ENCODE measurements at places on chromosomes 4 and X.
A peak's percentile ranks its signal among the peaks of the same experiment; 100 is the strongest.

DNA sequence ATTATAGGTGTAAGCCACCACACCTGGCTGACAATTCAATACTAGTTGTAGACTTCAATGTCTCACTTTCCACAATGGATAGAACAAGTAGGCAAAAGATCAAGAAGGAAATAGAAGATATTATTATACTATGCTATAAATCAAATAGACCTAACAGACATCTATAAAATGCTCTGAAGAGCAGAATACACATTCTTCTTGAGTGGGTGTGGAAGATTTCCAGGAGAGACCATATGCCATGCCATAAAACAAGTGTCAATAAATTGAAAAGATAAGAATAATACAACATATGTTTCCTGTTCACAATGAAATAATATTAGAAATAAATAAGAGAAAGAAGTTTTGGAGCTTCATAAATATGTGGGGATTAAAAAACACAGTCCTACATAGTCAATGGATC lies 179.3 kb upstream of the AMOT start:
- no peaks in the 10 kb centered on the region for H3K36me3 ChIP-seq
- no peaks in the 10 kb centered on the region for H3K27me3 ChIP-seq
- H3K27ac ChIP-seq = no peak overlapping the region

GRCh38 chrX:65532016-65532415 lies 2.6 kb downstream of the LAS1L start:
- peaks cover 15% of the 10 kb centered on the region for H3K4me1 ChIP-seq
- no peak overlapping the region for H3K27ac ChIP-seq
- H3K4me3 ChIP-seq = no peak overlapping the region

DNA sequence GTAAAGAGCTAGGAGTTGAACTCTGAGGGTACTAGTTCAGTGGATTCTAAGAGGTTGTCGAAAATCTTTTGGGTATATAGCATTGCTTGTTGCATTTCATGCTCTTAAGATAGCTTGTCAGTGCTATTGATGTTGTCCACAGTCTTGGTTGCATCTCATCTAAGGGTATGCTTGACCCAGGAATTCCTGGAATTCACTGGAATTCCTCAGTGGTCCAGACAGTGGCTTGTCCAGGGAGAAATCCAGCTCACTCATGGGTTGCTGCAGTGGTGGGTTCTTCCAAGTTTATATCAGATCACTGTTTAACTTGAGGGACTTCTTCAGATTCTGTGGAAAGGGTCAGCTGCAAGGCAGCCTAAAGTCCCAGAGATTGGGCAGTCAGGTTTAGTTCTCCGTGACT lies 29.8 kb upstream of the SMARCAD1 start:
- H3K27me3 ChIP-seq = no peaks in the 10 kb centered on the region
- H3K36me3 ChIP-seq = no peaks in the 10 kb centered on the region
- no peaks in the 10 kb centered on the region for H3K4me1 ChIP-seq

DNA sequence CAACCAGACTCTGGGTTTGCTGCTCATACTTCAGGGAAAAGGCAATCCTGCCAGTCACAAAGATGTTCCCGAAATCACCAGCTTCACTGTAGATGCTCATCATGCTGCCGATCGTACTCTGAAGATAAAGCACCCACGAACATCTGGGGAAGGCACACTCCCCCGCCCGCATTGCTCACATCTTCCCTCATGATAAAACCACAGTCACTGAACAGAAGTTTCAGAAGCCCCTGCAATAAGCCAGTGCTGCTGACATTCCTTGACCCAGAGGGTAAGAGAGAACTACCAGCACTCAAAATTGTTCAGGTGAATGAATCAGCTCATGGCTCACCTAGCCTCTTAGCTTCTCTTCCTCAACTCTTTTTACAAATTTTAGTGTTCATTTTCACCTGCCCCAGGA lies 43.1 kb downstream of the SRPX2 start:
- no peaks in the 10 kb centered on the region for H3K36me3 ChIP-seq
- DNase-seq = no peak
- H3K4me3 ChIP-seq = no peak overlapping the region

GRCh38 chr4:161937596-161937995 lies 226.2 kb downstream of the FSTL5 start:
- no peaks in the 10 kb centered on the region for H3K4me1 ChIP-seq
- no peak for DNase-seq
- H3K4me3 ChIP-seq = no peak overlapping the region
- no peak overlapping the region for H3K27ac ChIP-seq
- no peaks in the 10 kb centered on the region for H3K27me3 ChIP-seq
- H3K36me3 ChIP-seq = no peaks in the 10 kb centered on the region

GRCh38 chrX:25012433-25012735 lies 3.4 kb downstream of the ARX start:
- no peak overlapping the region for H3K4me3 ChIP-seq
- no peak overlapping the region for H3K27ac ChIP-seq
- peaks cover 18% of the 10 kb centered on the region for H3K4me1 ChIP-seq
- DNase-seq = no peak

DNA sequence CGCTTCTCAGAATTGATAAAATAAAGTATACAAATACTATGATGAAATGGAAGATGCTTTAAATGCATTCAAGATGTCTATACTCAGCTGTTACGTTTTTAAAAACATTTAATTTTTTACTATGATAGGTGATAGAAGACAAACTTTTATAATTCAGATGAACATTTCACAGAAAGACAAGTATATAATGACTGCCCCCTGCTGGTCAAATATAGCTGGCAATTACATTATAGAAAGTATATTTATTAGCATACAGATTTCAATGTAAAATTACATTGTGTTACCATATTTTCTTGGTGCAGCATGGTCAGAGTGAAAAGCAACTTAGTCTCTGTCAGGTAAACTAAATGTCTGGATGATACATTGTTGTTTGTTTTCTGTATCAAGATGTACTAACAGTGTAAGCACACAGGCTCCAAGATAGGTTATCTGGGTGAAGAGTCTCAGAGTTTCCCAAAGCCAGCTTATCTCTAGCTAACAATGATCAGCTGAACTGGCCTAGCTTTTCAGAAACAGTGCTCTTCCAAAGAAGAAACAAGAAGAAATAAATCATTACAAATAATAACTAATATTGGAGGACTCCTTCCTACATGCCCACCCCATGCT lies 54.1 kb downstream of the SRPX start:
- H3K27me3 ChIP-seq = no peaks in the 10 kb centered on the region
- no peak overlapping the region for H3K27ac ChIP-seq
- H3K4me1 ChIP-seq = no peaks in the 10 kb centered on the region
- no peaks in the 10 kb centered on the region for H3K36me3 ChIP-seq
- DNase-seq = no peak

- H3K36me3 ChIP-seq = no peaks in the 10 kb centered on the region
- H3K4me1 ChIP-seq = peaks cover 15% of the 10 kb centered on the region
- peak overlapping the region; percentile 56 for H3K27ac ChIP-seq
- H3K27me3 ChIP-seq = no peaks in the 10 kb centered on the region
These were observed 12.4 kb downstream of the EDNRA start for GRCh38 chr4:147493307-147493706.

DNA sequence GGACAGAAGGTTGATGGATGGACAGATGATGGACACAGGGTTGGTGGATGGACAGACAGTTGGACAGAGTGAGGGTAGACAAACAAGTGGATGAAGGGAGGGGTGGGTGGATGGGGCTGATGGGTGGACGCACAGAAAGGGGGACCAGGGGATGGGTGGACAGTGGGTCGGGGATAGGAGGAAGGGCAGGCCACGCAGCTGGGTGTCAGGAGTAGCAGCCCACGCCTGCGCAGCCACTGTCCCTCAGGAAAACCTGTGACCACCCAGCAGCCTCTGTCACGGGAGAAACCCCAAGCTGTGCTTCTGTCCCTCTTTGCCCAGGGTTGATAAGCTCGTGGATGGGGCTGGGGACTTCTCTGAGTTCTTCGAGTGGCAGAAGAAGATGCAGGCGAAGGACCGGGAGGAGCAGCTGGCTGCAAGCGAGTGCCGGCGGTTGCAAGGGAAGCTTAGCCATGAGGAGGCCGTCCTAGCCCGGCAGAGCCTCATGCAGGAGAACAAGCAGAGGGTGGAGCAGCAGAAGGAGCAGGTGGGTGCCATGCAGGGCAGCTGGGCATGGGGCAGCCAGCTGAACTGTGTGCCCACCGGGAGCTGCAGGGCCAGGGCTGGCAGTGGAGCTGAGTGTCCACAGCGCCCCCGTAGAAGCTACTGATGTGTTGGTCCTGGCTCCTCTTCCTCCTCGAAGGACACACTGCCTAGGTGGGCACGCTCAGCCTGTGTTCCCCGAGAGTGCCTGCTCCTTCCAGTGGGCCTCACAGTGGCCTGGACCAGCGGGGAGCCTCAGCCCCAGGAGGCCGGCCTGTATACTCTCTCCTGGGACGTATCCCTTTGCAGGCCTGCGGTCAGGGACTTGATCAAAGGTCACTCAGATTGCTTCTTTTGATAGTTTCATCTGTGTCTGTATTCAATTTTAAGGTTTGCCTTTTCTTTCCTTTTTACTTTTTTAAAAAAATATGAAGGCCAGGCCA lies 16.8 kb upstream of the RNF4 start:
- H3K36me3 ChIP-seq = no peaks in the 10 kb centered on the region
- no peak for DNase-seq
- no peak overlapping the region for H3K4me3 ChIP-seq
- no peak overlapping the region for H3K27ac ChIP-seq

- no peak overlapping the region for H3K4me3 ChIP-seq
- no peak overlapping the region for H3K27ac ChIP-seq
- no peaks in the 10 kb centered on the region for H3K27me3 ChIP-seq
- H3K4me1 ChIP-seq = no peaks in the 10 kb centered on the region
- DNase-seq = no peak
- no peaks in the 10 kb centered on the region for H3K36me3 ChIP-seq
These were observed 113.5 kb downstream of the PRKX start for GRCh38 chrX:3599802-3600430.

DNA sequence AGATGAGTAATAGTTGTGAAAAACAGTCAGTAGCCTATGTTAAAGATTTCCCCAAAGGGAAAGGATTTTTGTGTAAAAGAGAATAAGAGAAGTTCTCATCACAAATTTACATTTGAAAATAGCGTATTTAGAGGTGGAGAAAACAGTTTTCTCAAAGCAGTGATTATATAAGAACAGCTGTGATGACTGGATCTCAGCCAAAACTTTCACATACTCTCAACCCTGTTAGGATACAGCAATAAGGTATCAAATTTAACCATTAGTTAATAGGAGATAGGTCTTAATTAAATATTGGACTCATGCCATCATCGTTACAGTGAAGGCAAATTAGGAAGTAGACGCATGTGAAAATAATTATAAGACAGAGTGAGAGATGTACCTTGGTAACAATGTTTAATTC lies 622.7 kb downstream of the PCDH18 start:
- DNase-seq = no peak
- no peaks in the 10 kb centered on the region for H3K27me3 ChIP-seq
- H3K4me1 ChIP-seq = no peaks in the 10 kb centered on the region
- no peak overlapping the region for H3K4me3 ChIP-seq
- H3K36me3 ChIP-seq = no peaks in the 10 kb centered on the region

GRCh38 chr4:184329659-184330400 lies 112.2 kb upstream of the ENPP6 start:
- no peak overlapping the region for H3K27ac ChIP-seq
- no peaks in the 10 kb centered on the region for H3K36me3 ChIP-seq
- no peaks in the 10 kb centered on the region for H3K27me3 ChIP-seq
- H3K4me3 ChIP-seq = no peak overlapping the region

- H3K4me1 ChIP-seq = peaks cover 62% of the 10 kb centered on the region
- H3K27ac ChIP-seq = peak overlapping the region; percentile 59
- no peak overlapping the region for H3K4me3 ChIP-seq
These were observed 102.6 kb upstream of the PDE5A start for GRCh38 chr4:119731146-119731742.

GRCh38 chr4:71456841-71457240 lies 118.0 kb downstream of the SLC4A4 start:
- H3K4me1 ChIP-seq = no peaks in the 10 kb centered on the region
- no peak overlapping the region for H3K27ac ChIP-seq
- no peak overlapping the region for H3K4me3 ChIP-seq
- H3K36me3 ChIP-seq = no peaks in the 10 kb centered on the region

DNA sequence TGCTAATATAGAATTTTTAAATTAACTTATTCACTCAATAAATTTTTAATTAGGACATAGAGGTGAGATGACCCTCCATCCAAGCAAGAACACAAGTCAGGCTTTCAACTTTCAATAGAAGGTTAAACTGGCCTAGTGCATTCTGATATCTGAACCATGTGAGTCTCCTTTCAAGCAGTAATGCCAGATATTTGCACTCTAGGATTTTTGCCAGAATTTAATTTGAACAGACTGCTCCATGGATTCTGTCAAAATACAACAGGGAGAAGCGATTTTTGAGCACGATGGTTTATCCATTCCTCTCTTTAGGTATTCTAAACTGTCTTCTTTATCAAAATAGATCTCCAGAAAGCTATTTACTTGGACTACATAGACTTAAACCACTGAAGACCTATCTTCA lies 72.0 kb upstream of the DCLK2 start:
- H3K36me3 ChIP-seq = no peaks in the 10 kb centered on the region
- no peak for DNase-seq
- H3K27me3 ChIP-seq = no peaks in the 10 kb centered on the region
- H3K4me1 ChIP-seq = peaks cover 18% of the 10 kb centered on the region

- H3K4me1 ChIP-seq = no peaks in the 10 kb centered on the region
- no peak overlapping the region for H3K4me3 ChIP-seq
- DNase-seq = no peak
- no peak overlapping the region for H3K27ac ChIP-seq
- no peaks in the 10 kb centered on the region for H3K36me3 ChIP-seq
- H3K27me3 ChIP-seq = no peaks in the 10 kb centered on the region
These were observed 312.0 kb downstream of the PDGFC start for GRCh38 chr4:156659570-156659969.

- no peaks in the 10 kb centered on the region for H3K27me3 ChIP-seq
- no peak for DNase-seq
- no peaks in the 10 kb centered on the region for H3K36me3 ChIP-seq
- no peak overlapping the region for H3K4me3 ChIP-seq
- H3K4me1 ChIP-seq = no peaks in the 10 kb centered on the region
These were observed 114.0 kb downstream of the RBM47 start for GRCh38 chr4:40515398-40516293.

DNA sequence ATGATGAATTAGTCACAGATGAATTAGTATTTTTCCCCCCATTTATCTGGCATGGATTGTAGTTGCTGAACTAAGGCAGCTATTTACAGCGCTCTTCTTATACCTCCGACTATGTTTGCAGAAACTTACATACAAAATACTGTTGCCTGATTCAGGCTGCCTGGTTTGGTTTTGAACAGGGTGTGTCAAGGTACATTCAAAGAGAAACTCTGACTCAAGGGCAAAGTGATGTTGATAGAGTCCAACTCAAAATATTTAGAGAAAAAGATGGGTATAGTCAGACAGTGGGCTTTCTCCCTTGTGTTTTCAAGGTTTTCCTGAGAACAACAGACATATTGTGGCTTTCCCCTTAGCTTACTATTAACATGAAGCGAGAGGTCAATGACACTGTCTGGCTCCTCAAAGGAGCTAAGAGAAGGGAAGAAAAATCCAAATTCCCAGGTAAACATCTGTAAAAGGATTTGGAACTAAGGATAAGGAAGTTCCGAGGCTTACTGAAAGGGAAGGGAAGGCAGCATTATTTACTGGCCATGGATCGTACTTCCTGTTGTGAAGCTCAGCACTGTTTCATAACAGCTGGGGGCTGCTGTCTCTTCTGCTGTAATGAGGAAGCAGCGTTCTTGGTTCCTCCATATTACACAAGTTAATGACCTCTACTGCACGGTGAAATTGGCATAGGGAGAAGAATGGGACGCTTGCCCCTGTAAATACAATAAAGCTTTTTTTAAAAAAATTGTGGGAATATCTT lies 30.9 kb downstream of the FAM9C start:
- no peaks in the 10 kb centered on the region for H3K27me3 ChIP-seq
- no peaks in the 10 kb centered on the region for H3K4me1 ChIP-seq
- no peaks in the 10 kb centered on the region for H3K36me3 ChIP-seq
- no peak overlapping the region for H3K4me3 ChIP-seq
- H3K27ac ChIP-seq = no peak overlapping the region

- no peaks in the 10 kb centered on the region for H3K4me1 ChIP-seq
- DNase-seq = no peak
- no peak overlapping the region for H3K27ac ChIP-seq
- H3K4me3 ChIP-seq = no peak overlapping the region
These were observed 102.6 kb downstream of the FHDC1 start for GRCh38 chr4:153038623-153039311.
